ENCODE measurements at places on chromosomes 1 and 21.
A peak's percentile ranks its signal among the peaks of the same experiment; 100 is the strongest.

- DNase-seq, result no peak
Measured at GRCh38 chr1:59703226-59703917, 111.4 kb upstream of the HOOK1 start.

- DNase-seq, result no peak
Measured at GRCh38 chr1:178534137-178534868, 21.4 kb downstream of the TEX35 start.

- DNase-seq, result no peak
Measured at GRCh38 chr1:195946500-195946899, 661.7 kb downstream of the KCNT2 start.

DNA sequence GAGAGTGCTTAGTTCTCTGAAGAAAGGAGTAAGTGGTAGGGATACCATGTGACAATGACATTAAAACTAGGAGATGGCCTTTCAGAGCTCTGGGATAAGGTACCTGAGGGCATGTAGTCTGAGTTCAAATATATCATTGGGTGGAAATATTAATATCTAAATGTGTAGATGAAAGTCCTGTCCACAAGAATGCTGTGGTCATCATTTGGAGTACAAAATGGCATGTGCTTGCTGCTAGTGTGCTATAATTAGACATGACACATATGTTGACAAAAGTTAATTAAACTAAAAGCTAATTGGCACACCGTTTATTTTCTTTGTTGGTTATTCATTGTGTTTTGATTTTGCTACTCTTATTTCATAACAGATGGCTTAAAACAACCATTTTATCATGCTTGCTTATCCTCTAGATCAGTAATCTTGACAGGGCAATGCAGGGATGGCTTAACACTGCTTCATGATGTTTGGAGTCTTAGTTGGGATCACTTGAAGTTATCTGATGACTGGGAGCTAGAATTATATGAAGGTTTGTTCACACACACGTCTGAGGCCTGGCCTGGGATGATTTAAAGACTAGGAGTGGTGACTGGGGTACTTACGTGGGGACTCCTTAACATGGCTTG lies 31.0 kb downstream of the CC2D1B start:
- no peak for DNase-seq

- no peak for DNase-seq
Measured at GRCh38 chr1:111882986-111883560, 106.4 kb downstream of the KCND3 start.

DNA sequence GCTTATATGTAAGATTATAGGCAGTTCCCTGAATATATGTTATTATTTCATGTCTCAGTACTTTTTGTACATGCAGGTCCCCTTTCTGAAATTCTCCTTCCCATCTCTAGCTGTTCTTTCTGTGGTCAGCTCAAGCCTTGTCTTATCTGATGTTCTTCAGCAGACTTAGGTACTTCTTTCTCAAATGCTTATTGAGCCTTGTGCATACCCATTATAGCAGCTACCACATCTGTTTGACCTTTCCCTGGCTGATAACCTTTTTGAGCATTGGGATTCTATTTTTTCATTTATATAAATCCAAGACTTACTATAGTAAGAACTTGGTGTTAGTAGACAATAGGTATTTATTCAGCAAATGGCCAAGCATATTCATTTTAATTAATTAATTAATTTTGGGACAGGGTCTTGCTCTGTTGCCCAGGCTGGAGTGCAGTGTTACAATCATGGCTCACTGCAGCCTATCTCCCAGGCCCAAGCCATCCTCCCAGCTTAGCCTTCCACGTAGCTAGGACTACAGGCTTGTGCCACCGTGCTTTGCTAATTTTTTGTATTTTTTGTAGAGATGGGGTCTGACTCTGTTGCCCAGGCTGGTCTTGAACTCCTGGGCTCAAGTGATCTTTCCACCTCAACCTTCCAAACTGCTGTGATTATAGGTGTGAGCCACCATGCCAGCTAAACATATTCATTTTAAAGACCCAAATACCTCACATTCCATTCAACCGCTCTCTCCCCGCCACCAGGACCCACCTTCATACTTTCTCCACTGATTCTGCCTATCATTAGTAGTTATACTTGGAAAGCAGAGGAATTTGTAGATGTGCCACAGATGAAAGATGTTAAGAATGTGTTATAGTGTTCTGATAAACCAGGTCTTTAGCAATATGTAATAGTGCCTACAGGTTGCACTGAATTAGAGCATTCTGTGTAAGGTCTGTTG lies 16.7 kb downstream of the TIPRL start:
- no peak for DNase-seq

GRCh38 chr1:154404511-154404931 lies 622 bp upstream of the IL6R start:
- peak; percentile 4 for DNase-seq

- DNase-seq, result no peak
Measured at GRCh38 chr1:24481843-24482610, 20.6 kb upstream of the RCAN3 start.

- no peak for DNase-seq
Measured at GRCh38 chr1:153633161-153633753, 609 bp upstream of the CHTOP start.

- no peak for DNase-seq
Measured at GRCh38 chr1:158638904-158639303, 33.8 kb downstream of the OR10Z1 start.

DNA sequence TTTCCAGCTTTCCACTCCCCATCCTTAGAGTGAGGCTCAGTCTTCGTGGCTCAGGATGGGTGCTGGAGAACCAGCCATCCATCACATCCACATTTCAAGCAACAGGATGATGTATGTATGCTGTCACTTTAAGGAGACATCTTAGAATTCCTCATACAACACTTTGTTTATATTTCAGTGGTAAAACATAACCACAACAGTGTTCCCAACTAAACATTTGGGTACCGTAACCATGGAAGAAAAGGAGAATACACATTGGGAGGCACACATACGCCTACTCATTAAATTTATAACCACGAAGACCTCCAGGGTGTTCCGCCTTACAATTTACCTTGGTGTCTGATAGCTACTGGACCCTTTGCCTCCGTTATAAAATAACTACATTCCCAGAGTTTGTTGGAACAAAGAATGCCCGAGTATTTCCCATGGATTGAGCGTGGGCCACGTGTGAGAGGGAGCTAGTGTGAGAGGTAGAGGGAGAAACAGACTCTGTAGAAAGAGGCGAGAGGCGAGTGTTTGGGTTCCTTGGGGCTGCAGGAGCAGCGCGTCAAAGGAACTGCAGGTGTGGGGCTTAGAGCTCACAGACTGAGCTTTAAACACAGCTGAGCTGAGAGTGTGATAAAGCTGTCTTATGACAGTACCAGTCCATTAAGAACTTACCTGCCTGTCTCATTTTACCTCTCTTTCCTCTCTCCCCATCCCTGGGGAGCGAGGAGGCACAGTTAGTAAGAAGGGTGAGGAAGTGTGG lies 111.5 kb upstream of the USP24 start:
- DNase-seq, result no peak

DNA sequence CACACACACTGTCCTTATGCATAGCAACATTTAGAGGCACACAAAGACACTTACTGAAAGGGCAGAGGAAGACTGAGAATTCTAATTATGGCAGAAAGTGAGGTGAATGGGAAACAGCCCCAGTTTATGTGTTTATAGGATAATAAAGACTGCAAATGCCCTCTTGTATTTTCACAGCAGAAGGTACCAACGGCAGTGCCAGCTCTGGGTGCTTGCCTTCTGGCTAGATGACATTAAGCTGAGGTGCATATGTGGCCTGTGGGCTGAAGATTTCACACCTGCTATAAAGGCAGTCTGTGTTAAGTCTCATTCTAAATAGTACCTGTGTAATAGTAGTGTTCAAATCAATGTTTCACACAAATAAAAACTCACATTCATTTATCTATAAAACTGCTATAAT lies 347.2 kb upstream of the ZRANB2 start:
- DNase-seq, result no peak

DNA sequence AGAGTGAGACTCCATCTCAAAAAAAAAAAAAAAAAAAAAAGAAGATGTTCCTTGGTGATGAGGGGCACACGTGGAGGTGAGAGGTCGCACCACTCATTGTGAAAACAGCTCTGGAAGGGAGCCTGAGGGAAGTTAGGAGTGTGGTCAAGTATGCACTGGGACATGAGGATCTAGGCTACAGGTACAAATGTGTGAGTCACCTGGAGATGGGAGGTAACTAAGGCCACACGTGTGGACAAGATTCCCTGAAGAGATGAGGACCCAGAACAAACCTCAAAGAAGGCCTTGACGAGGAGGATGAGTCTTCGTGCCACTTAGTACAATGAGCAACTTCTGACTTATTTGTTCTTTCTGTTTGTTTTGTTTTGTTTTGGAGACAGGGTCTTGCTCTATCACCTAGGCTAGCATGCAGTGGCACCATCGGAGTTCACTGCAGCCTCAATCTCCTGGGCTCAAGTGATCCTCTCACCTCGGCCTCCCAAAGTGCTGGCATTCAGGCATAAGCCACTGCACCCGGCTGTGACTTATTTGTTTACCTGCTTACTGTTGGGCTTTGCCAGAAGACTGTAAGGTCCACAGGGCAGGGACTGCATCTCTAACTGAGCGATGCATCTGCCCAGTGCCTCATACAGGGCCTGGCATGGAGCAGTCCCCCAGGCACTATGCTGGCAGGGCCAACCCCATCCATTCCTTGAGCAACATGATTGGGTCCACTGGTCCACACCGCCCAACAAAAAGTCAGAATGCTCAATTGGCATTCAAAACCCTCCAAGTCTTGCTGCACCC lies 6.4 kb downstream of the ASAP3 start:
- no peak for DNase-seq

DNA sequence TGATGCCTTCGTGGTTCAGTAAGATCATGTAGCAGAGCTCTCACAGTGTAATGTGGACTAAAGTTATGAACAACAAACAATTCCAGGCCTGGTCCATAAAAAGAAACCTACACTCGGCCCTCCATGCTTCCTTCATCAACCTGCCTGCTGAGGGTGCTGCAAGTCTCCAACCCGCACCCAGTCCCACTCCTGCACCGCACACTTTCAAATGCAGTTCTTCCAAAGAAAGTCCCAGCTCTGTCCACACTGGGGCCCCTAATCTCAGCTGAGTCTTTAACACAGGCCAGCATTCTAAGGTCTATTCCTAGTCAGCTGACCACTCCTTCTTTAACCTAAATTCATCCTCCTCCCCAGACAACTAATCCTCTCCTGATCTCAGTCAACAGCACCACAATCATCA lies 71.5 kb upstream of the NR5A2 start:
- DNase-seq, result no peak

GRCh38 chr1:113899111-113899510 lies 5.5 kb downstream of the AP4B1 start:
- no peak for DNase-seq

DNA sequence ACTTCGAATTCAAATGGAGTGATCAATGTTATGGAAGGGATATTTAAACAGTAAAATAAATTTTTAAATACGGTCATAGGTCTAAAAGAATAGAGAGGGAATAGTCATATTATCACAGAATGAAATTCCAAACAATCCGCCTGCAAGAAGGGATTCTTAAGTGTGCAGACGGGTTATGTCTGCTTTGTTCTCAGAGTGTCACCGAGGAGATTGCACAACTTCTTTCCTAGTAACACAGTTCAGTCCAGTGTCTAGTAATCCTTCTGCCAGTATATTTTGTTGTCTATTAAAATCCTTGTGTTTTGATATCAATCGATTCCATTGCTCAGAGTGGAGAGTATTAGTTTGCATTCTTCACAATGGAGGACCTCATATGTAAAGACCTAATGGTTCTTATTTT lies 48.4 kb downstream of the LRRC53 start:
- DNase-seq, result no peak

DNA sequence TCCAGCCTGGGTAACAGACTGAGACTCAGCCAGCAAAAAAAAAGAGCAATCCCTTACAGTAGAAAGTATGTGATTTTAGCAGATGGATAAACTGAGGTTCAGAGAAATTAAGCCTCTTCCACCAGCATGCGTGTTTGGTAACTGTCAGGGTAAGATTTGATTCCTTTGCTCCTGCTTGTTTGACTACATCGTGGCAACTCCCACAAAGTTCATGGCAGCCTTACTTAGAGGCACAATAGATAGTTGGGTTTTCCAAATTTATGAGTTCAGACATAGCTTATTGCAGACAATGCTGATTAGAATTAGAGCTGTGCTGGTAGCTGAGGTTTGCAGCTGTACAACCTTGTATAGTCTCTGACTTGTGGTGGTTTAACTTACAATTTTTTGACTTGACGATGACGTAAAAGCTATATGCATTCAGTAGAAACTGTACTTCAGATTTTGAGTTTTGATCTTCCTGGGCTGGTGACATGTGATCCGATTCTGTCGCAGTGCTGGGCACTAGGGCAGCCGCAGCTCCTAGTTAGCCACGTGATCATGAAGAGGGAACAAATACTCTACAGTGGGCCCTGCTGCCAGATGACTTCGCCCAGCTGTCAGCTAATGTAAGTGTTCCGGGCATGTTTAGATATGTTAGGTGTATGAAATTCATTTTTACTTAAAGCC lies 167.8 kb downstream of the DHRS3 start:
- DNase-seq, result no peak

GRCh38 chr1:9653491-9654050 lies 2.0 kb downstream of the PIK3CD start:
- DNase-seq, result no peak
